ENCODE measurements at places on chromosomes 2 and 18.

DNA sequence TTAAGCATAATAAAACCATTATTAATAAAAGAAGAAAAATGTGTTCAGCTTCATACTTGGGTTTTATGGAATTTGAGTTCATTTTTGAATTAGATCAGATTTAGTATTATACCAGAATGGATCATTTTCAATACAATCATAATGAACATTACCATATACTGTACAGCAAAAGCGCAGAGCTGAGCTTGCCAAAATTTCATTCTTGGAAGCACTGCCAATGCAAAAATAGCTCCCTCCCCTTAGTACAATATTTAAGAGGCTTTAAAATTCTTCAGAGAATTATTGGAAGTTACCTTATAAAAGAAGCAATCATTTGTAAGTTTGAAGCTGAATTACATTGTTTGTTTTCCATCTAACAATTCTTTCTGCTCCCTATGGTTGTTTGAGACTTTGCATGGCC lies 938.1 kb upstream of the SLC39A10 start:
- DNase-seq = no peak

DNA sequence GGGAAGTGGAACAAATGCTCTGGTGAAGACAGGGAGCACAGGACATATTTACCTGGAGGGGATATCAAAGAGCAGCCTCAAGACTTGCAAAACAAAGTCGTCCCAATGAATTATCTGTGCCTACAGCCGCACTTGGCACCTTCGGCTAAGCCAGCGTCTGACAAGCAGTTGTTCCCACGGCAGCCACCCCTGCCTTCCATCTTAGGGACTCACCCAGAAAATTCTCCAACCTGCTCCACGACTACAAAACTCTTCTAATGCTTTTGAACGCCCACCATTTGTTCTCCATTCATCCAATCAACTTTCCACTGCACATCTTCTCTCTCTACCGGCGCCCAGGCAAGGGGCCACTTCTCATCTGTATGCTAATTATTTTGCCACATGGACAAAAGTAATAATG lies 7.0 kb downstream of the MYT1L start:
- no peak for DNase-seq

GRCh38 chr2:62506421-62506750 lies 391 bp upstream of the TMEM17 start:
- DNase-seq = no peak

DNA sequence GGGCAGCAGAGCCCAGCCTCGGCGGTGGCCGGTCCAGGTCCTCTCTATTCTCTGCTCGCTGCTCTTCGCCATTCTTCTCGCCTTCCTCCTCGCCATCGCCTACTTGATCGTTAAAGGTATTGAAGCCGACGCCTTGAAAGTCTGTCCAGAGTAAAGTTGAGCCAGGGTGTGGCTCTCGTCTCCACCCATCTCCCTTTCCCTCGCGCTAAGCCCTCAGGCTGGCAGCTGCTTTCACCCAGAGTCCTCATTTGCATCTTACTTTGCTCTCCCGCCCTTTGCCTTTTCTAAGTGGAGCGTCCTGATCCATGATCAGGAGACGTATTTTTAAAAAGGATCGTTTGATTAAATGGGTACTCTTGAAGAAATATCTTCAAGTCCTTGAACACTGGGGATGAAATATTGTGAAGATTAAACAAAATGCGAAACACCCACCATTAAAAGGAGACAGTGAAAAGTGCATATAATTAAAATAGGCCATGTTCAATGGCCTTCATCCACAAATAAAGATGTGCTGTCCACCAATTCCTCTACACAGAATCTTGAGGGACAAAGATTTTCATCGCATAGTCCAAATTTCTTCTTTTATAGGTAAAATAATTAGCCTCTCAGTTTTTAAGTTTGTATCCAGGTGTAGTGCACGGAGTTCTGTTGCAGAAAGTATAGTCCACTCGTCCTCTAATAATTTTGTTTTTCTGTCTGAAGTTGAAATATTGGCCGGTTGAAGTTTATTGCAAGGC lies 657 bp downstream of the ARL6IP6 start:
- DNase-seq = no peak

GRCh38 chr2:47264143-47264542 lies 109.0 kb upstream of the STPG4 start:
- no peak for DNase-seq

- DNase-seq = no peak
These were observed 6.6 kb downstream of the MAPRE2 start for GRCh38 chr18:35047697-35048292.

GRCh38 chr18:73283788-73284187 lies 416.0 kb upstream of the NETO1 start:
- DNase-seq = no peak

DNA sequence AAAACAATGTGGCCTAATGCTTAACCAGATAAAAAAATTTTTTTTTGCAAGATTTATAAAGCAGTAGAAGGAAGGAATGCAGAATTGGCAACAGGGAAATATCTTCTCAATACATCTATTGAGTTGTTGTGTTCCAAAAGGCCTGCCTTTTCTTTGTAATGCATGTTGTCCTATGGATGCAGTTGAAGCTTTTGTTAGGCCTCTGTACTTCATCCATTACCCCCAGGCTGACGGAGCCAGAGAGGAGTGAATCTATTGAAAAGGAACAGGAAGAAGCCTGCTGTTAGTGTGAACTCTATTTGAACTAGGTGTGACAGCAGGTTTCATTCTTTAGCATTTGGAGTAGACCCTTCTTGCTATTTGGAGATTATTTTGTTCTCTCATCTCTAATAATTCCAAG lies 56.5 kb downstream of the MTX2 start:
- no peak for DNase-seq

- DNase-seq = no peak
These were observed 119.4 kb upstream of the HS6ST1 start for GRCh38 chr2:128438091-128438490.

GRCh38 chr2:149075105-149075504 lies 36.6 kb downstream of the LYPD6B start:
- DNase-seq = no peak

GRCh38 chr18:21991886-21992285 lies 177.5 kb upstream of the GATA6 start:
- DNase-seq = no peak

DNA sequence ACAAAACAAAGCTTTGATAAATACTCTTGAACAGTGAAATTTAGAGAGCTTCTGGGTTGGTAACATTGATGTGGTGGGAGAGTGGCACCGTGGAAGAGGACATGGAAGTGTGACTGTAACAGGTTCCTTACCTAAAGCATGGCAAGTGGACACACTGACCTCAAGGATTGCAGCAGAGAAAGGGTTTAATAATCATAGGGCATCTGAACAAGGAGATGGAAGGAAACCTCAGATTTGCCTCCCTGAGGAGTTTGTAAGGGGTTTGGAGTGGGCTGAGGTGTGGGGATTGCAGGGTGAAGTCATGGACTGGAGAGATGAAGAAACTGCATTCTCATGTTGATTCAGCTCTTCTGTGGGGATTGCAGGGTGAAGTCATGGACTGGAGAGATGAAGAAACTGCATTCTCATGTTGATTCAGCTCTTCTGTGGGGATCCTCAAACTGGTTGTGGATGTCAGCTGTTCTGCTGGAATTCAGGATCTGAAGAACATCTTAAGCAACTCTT lies 83.8 kb upstream of the TLK1 start:
- DNase-seq = no peak

Data from T-helper 2 cell treated with Interferon-gamma antibody and Interleukin-4, amounts not matched to agents 5 μg/mL and 100 μg/mL, for 36 hours (primary cell).